ENCODE measurements at places on chromosomes 2 and 18. TPM values are rescaled to one million over a fixed set of nuclear protein-coding genes. Genes with fewer than 3 reads are reported as not detected.

- no peak for DNase-seq
These were observed 127.3 kb downstream of the DIS3L2 start for GRCh38 chr2:232088771-232089170.

DNA sequence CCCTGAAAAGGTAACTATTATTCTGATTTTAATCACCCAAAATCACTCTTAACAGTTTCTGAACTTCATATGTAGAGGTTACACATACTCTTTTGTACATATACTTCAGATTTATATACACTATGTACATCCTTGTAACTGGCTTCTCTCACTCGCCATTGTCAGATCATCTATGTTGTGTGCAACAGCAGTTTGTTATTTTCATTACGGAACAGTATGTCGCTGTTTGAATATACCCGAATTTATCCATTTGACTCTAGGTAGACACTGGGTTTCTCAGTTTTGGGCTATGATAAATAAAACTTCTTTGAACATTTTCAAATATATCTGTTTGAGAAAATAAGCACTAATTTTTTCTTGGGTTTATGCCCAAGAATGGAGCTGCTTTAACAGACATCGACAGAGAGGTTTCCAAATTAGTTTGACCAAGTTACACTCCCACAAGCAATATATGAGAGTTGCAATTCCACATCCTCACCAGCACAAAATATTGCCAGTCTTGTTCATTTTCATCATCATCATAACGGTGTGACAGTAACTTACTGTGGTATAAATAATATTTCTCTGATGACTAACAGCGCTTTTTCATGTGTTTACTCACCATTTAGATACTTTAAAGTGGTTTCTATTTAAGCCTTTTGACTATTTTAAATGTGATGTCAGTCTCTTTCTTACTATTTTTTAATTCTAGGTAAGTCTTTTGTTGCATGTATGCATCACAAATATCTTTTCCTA is 80.9 kb downstream of the SMC6 start:
- no peak for DNase-seq

The GGCX gene
- total RNA-seq: 47.0 TPM

DNA sequence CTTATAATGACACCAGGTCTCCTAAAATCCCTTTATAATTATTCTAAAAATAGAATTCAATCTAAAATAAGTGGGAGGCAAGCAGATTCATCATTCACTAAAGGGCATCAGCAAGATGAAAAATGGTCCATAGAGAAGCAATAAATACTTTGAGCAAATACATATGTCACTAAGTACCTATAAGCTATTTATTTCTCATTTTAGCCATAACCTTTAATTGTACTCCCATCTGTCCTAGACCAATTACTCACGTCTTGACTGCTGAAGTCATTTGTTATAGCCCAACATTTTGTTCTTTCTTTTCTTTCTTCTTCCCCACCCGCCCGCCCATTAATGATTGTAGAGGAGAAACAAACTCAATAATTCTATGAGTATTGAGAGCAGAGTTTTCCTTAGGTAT is 105.7 kb downstream of the MAP2 start:
- DNase-seq: no peak

GRCh38 chr2:479490-480176 is 191.7 kb upstream of the ALKAL2 start:
- no peak for DNase-seq

DNA sequence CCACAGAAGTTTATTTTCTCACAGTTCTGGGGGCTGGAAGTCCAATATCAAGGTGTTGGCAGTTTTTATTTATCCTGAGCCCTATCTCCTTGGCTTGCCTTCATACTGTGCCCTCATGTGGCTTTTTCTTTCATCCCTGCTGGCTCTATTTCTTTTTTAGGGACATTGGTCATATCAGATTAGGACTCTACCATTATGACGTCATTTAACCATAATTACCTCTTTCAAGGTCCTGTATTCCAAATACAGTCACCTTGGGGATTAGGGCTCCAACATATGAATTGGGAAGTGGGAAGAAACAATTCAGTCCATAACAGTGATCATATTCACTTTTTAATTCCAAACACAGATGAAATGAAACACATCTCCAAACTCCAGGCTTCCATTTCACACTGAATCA is 286.0 kb downstream of the SUCLG1 start:
- no peak for DNase-seq

The TMEM127 gene
- 21.9 TPM for total RNA-seq

The CRYGC gene
- not detected for total RNA-seq

The QPCT gene
- total RNA-seq: 8.8 TPM

DNA sequence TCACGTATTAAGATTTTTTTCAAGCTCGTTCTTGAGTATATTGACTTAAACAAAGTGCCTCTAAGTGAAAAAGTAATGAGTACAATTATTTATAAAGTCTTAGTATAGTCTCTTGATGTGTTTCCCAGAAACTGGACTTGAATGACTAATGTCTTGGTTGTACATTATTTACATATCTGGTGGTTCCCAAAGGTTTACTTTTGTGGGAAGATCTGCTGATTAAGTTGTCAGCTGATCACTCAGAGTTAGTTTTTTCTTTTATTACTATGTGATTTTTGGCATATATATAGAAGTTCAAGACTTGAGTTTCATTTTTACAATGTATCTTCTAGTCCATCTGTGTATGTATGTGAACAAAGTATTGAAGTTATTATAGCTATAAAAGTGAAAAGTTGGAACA is 29.5 kb downstream of the RNF144A start:
- DNase-seq: no peak

The MARS2 gene
- total RNA-seq: 22.6 TPM

DNA sequence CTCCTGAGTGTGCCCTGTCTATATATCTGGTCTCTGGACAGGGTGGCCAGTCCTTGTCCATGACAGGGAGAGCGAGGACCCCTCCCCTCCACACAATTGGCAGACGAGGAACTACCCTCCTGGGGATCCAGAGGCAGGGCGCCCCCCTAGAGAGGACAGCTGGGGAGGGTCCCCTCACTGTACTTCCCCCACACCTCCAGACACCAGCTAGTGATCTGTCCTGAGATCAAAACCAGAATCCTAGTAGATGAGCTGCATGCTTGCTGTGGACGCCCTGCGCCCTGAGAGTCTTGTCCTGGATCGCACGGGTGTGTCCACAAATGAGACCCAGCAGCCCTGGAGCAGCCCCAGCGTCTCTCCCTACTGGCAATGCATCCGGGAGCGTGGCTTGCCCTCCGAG is 83.4 kb upstream of the PXDN start:
- no peak for DNase-seq

The FAM228B gene
- total RNA-seq: 6.4 TPM

DNA sequence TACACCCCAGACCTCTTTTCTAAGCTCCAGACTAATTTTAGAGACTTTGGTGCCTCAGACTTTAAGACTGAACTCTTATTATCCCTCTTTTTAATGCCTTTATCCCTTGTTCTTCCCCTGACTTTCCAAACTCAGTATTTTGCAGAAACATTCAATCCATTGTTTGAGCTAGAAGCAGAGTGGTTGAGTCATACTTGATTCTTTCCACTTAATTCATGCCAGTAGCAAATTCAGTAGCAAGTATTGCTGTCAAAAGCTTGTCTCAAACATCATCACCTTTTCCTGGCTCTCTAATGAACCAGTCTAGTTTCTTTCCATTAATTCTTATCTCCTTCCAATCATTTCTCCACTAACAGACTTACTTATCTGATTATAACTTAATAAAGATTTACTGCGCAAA is 699.7 kb upstream of the ZNF804A start:
- no peak for DNase-seq

DNA sequence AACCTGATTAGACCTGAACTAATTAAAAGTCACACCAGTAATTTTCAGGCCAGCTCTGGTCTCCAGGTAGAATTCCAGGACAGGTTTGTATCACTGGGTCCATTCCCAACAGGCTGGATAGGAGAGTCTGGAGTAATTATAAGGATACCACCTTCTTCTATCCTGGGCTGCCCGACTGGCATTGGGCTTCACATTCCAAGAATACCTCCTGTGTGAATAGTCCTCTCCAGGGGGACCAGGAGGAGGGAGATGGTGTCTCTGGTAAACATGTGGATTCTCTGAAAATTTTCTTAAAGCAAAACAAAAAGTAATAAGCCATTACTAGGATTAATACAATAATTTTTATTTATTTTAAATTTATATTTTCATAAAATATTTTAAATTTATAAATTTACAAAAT is 17.3 kb downstream of the DUSP11 start:
- DNase-seq: no peak

The UGT1A5 gene
- total RNA-seq: not detected

GRCh38 chr2:121121661-121122060 is 163.3 kb downstream of the TFCP2L1 start:
- DNase-seq: no peak

- no peak for DNase-seq
These were observed 77.1 kb upstream of the CD302 start for GRCh38 chr2:159875083-159875482.

- peak; percentile 14 for DNase-seq
These were observed 792.2 kb downstream of the LRRTM4 start for GRCh38 chr2:76730021-76730420.

DNA sequence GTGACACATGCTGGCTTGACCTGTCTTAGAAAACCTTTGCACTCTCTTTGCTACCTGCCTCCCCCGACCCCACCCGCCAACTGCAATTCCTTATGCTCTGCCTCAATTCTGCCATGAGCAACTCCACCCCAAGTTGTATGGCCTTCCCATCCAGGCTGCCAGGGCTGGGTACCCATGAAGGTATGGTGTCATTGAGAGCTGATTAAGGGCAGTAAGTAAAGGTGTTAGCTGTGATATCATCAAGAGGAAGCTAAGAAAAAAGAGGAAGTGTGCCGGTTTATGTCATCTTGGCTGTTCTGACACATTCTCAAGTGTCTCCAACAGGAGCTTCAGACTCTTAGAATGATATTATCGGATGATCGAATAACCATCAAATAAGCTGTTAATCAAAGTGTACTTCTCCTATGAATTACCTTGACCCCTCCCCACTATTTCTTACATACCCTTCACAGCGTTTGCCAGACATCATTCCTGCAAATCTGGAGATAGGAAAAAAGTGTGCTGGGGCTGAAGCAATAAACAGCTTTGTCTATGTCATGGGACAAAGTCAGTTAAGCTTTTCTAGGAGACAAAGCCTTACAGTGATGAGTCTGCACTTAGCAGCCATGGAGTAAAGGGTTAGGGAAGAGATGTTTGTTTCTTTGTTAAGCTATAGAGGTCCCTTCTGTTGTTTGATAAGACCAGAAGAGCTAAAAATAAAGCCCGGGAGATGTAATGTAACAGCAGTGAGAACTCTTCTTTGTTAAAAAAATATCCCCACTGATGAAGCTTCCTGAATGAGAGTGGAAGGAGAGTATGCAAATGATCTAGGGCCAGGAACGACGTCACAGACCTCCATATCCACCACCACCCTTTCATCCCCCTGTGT is 40.4 kb upstream of the SMAD2 start:
- peak; percentile 95 for DNase-seq

- no peak for DNase-seq
These were observed 328.2 kb upstream of the COL3A1 start for GRCh38 chr2:188645986-188646385.

DNA sequence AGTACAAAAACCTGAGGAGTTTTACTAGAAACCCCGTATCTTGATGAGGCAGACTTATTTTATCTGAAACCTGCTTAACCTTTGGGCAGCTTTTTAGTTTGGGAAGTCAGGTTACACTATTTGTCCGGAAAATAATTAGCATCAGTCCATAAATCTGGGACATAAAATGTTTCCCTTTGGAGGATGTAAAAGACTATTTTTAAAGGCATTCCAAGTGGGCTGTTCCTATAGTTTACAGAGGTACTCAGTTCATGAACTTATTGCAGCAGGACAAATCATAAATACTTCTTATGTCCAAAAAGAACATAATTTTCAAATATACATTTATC is 6.3 kb downstream of the HTR2B start:
- no peak for DNase-seq

DNA sequence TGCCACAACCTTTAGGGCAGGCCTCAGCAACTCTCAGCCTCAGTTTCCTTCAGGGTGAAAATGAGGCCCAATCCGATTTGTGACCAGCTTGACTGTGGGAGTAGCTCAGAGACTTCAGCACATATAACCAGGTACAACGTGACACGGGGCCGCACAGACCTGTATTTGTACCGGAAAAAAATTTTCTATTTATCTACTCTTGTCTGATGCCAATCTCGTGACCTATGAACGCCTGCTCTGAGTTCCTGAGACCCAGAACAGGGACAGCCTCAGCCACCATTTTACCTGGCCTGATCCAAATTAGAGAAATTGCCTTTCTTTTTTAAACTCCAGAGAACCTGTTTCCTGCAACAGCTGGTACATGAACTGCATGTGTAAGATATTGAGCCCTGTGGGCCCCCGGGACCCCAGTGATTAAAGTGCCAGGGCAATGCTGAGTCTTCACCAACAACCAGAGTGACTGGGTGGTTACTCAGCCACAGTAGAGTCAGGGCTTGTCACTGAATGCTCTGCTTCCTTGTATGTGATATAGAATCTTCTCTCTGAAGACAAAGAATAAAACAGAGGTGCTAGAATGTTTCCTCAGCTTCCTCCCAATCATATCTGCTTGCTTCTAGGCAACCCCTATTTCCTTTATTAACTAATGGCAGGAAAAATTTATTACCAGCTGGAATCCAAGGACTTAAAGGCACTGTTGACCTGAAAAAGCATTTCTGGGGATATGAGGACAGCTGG is 47.8 kb upstream of the FZD7 start:
- no peak for DNase-seq
